CD4-positive, alpha-beta T cell treated with Interleukin-12 subunit alpha and Interleukin-12 subunit beta, for 1 hour (primary cell): ENCODE measurements at places on chromosomes 3 and 15.

DNA sequence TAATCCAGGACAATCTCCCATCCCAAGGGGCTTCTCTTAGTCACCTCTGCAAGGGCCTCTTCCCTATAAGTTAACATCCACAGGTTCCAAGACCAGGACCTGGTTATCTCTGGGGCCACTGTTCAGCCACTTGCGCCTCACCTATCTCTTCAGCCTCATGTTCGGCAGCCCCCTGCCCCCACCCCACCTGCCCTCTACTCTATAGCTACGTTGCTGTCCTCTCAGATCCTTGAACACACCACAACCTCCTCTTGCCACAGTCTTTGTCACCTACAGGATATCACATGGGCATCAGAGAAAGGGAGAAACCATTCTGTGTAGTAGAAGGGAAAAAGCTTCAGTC, 33.9 kb downstream of the SLC41A3 start:
- no peak for DNase-seq

DNA sequence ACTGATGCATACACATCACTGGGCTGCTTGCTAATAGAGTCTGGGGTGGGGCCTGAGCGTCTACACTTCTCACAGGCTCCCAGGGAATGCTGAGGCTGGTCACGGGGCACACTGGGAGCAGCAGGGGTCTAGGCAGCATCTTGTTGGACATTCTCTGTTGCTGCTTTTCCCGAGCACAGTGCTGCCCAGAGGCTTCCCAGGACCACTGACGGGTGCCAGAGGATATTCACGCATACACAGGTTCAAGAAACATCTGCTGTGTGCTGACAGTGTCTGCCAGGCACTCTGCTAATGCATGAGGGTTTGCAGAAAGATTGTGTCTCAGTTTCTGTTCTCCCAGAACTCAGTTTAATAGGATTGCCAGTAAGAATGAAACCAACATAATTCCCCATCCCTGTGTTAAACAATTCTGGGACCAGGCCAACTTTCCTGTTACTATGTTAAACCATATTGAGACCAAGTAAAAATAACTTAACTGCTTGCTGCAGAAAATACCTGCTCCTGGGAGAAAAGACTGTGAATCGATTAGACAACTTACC, 23.9 kb upstream of the BCL2L10 start:
- DNase-seq: no peak

DNA sequence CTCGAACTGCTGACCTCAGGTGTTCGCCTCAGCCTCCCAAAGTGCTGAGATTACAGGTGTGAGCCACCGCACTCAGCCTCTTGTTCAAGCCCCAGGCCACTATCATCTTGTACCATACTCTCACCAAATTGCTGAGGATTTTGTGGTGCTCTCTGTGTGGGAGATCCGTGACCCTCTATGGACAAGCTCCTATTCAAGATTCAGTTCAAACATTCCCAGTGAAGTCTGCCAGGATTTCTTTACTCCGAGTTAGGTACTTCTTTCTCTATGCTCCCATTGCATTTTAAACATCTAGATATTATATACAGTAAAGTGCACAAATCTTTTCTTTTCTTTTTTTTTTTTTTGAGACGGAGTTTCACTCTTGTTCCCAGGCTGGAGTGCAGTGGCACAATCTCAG, 856 bp upstream of the TM4SF19 start:
- DNase-seq: no peak

DNA sequence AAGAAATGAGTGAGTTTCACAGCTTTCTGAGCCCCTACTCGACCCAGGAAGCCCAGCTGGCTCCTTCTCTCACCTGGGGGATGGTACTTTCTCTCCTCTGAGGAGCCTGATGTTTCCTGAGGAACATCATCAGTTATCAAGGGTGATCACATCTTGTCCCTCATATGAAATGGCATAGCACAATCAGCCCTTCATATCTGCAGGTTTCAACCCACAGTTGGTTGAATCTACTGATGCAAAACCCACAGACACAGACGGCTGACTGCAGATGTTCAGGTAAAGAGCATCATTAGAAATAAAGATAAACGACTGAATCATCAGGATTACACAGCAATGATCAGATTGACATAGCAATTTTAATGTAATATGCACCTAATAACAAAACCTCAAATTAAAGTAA, 93.6 kb upstream of the OSTN start:
- DNase-seq: no peak

GRCh38 chr3:94036909-94037507, 8.6 kb upstream of the STX19 start:
- peak; percentile 25 for DNase-seq

DNA sequence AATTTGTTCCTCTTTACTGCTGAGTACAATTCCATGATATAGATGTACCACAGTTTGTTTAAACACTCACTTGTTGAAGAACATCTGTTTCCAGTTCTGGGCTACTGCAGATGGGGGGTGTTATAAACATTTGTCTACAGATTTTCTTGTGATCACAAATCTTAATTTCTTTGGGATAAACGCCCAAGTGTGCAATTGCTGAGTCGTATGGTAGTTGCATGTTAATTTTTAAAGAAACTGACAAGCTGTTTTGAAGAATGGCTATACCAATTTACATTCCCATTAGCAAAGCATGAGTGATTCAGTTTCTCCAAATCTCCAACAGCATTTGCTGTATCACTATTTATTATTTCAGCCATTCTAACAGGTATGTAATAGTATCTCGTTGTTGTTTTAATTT, 242.0 kb upstream of the MRPL3 start:
- no peak for DNase-seq

- DNase-seq: no peak
These were observed 66.2 kb downstream of the MCTP2 start for GRCh38 chr15:94297558-94297957.
